Liver (tissue), 10 donors: ENCODE measurements at places on chromosomes 7 and 10. TPM values are rescaled to one million over a fixed set of nuclear protein-coding genes. Genes with fewer than 3 reads are reported as not detected.

The SOSTDC1 gene
- 0.56 TPM for total RNA-seq

The CRTAC1 gene
- total RNA-seq, result 0.25 TPM

The SYT15 gene
- 1.8 TPM for total RNA-seq

The NCF1 gene
- total RNA-seq, result 2.3 TPM

The MYO1G gene
- total RNA-seq, result 3.9 TPM

The SPACDR gene
- 0.17 TPM for total RNA-seq

The TEX36 gene
- total RNA-seq, result not detected

The NUP42 gene
- total RNA-seq, result 24.4 TPM

The SEMA3A gene
- 0.25 TPM for total RNA-seq

The ERVW-1 gene
- total RNA-seq, result not detected

The VWDE gene
- total RNA-seq, result 0.59 TPM

The HECW1 gene
- total RNA-seq, result 0.05 TPM

The LIPJ gene
- not detected for total RNA-seq

The ATP6V0A4 gene
- not detected for total RNA-seq

The TFR2 gene
- total RNA-seq, result 276 TPM

The C7orf33 gene
- total RNA-seq, result not detected

The FBXL13 gene
- 0.75 TPM for total RNA-seq

The POMZP3 gene
- total RNA-seq, result 1.9 TPM

The TMEM26 gene
- 1.7 TPM for total RNA-seq

The ADAM12 gene
- 0.25 TPM for total RNA-seq

The TMEM229A gene
- total RNA-seq, result not detected

The RAPGEF5 gene
- total RNA-seq, result 16.4 TPM

The ANXA8L1 gene
- 3.0 TPM for total RNA-seq

The RNF32 gene
- 0.59 TPM for total RNA-seq

The CACNB2 gene
- 0.65 TPM for total RNA-seq

The C10orf95 gene
- total RNA-seq, result not detected

The CD36 gene
- total RNA-seq, result 68.9 TPM

The SKAP2 gene
- 3.4 TPM for total RNA-seq

The CLCN1 gene
- not detected for total RNA-seq

The MPP7 gene
- 3.8 TPM for total RNA-seq

The ADARB2 gene
- total RNA-seq, result 0.70 TPM

The CCSER2 gene
- total RNA-seq, result 18.2 TPM

The LHFPL3 gene
- total RNA-seq, result not detected
